ENCODE measurements at places on chromosomes 3 and 15. TPM values are rescaled to one million over a fixed set of nuclear protein-coding genes. Genes with fewer than 3 reads are reported as not detected.
A peak's percentile ranks its signal among the peaks of the same experiment; 100 is the strongest.

The SYNPR gene
- total RNA-seq: 1.0 TPM

The KATNBL1 gene
- 18.2 TPM for total RNA-seq

The GXYLT2 gene
- total RNA-seq: 24.0 TPM

The TRPM1 gene
- not detected for total RNA-seq

The ACTRT3 gene
- total RNA-seq: 0.19 TPM

- no peak for DNase-seq
Measured at GRCh38 chr3:142095841-142096240, 53.5 kb downstream of the TFDP2 start.

DNA sequence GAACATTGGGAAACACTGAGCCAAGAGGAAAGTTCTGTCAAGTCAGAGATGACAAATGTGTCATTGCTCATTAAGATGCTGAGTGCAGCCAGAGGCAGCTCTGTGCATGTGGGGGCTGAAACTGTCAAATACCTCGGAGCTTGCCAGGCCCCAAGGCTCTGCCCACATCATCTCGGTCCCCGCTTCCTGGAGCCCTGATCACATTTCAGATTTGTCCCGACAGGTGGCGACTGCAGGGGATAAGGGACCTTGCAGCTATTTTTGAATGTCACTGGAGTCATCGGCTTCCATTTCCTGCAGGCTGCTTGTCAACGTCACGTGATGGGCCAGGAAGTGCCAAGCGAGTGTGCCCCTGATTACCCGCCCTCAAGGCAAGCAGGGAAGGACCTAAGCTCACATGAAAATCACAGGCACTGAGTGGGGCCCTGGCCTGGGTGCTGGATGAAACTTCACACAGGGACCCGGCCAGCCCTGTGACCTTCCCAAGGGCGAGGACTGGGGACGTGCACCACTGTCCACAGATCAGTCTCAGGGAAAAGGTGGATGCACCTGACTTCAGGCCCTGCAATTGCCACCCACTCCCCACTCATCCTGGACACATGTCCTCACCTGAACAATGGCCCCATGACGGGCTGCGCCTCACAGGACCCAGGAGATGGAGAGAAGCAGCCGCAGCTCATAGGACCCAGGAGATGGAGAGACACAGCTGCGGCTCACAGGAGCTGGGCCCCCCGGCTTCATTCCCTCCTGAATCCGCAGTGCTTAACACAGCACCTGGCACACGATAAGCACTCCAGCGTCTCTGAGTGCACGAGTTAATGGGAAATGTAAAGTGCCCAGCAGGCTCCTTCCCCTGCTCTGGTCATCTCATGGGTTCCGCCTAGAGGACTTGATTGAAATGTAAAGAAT lies 73.4 kb downstream of the NUP210 start:
- peak; percentile 30 for DNase-seq

DNA sequence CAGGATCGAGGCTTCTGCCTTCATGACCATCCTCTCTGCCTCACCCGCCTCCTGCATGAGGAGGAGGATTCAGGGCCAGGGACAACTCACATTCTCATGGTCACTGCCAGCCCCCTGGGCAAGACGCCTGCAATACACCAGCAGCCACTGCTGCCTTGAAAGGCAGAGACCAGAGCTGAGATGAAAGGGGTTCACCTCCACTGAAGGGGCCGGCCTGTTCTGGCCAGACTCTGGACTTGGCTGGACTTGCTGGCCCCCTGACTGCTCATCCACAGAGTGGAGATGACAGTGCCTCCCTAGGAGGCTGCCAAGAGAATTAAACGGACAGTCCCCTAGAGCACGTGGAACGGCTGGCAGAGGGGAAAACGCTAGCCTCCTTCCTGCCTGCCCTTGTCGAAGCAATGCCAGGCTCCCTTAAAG lies 35.2 kb downstream of the MGLL start:
- DNase-seq: no peak

DNA sequence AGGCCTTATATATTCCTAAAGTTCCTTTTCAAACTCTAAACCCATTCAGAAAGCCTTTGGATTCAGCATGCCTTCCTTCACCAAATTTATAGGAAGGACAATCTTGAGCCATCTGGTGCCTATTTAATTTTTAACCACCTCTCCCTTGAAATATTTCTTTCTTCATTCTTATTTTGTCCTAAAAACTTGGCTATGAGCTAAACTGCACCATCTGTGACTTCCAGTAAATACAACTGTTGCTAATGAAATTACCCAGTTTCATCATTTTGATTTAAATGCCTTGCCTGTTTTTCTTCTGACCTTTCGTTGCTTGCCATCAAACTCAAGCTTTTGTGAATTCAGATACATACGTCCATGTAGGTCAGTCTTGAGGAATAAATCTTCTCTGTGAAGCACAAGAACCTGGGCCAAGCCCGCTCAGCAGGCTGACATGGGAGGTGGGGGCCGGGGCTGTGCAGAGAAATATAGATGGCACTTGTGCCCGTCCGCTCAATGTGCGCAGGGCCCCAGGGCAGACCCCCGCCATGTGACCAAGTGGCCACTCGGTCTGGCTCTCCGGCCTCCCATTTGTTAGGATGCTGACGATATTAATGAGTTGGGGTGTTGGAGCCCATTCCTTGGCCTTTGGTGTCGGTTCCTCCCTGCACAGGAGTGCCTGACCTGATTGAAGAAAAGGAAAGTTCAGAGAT lies 335.9 kb downstream of the VPS13C start:
- DNase-seq: no peak

GRCh38 chr3:82145742-82146141 lies 384.3 kb upstream of the GBE1 start:
- DNase-seq: no peak

DNA sequence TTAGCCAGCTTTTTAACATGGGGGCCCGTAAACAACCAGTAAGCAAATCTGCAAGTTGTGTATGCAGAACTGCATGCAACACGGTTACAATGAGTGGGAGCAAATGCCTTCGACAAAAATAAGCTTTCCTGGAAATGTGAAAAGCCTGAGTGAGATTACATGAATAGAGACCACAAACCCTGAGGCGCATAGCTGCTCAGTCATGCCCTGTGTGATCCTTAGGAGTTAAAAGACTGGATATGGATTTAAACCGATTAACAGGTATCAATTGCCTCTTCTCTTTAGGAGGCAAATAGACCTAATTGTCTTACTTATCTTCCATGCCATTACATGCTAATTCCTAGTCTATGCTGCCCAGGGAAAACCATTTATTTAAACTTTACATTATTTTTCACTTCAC lies 810.3 kb downstream of the ROBO1 start:
- DNase-seq: no peak

- DNase-seq: no peak
Measured at GRCh38 chr3:191373327-191373726, 43.0 kb upstream of the UTS2B start.

GRCh38 chr15:68526269-68526668 lies 52.5 kb upstream of the CORO2B start:
- no peak for DNase-seq

DNA sequence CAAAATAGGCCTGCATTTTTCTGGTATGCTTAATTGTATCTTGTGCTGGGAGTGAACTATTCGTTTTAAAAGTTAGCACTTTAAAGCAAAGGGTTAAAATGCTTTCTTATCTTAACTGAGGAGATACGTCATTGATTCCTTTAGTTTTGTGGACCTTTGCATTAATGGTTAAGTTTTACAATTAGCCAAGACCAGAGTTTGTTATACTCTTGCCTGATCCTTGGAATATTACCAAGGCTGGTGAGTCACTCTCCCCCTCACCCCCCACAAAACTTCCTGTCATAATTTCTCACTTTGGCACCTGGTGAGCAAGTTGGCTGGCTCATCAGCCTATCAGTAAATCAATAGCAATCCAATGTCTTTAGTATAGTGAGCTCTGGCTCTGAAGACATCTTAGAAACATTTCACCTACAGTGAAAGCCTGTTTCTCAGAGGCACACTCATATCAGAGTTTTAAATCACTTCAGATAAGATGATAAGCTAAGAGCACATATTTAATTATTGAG lies 26.7 kb downstream of the SLC2A2 start:
- DNase-seq: no peak

DNA sequence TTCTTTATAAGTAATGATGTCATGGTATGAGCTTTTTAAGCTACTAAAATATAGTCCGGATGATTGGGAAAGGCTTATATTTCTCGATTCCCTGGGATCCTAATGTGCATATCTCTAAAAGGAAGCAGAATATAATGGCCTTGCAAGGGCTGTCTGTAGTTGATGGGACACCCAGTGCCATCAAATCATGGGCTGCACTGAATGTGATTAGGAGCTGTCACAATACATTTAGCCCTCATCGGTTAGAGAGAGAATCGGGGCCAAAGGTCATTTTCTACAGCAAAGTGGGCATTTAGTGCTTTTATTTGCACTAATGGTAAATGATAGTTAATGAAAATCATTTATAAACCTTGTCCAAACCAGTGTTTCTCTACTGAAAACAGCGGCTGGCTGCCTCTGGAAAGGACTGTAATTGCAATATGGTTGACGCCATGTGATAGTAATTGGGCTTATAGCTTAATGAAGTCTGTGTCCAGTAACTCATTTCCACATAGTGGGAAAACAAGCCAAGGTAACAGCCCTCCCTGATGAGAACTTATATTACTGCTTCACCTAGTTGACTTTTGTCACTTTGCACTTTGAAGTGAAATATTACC lies 265.0 kb upstream of the AZI2 start:
- no peak for DNase-seq

DNA sequence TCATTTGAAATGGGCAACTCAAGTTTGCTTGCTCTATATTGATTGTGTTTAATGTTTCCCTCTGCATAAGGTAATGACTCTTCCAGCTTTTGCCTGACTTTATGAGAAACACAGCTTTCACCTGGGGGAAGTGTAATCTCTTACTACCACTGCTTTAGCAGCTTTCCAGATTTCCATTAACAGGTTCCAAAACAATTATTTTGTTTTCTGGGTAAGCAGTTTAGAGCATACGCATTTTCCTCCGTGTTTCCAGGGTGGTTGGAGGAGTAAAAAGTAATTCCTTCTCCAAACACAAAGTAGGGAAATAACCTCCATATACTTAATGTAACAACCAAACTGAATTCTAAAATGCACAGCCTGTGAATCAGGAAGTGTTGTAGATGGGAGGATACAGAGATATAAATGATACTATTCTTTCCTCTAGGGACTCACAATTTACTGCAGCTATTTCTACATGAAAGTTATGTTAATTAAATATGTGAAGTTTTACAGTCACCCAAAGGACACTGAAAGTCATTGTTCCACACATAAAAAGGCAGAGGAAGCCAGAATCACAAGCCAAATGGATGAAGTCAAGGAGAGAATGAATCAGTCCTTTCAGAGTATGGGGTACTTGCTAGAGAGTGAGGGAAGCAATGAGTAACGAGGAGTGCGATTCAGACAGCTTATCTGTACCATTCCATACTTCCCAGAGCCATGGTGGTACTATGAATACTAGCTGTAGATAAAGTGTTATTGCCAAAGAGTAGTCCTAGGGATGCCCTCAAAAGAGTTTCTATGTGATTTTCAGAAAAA lies 16.6 kb downstream of the ST3GAL6 start:
- DNase-seq: no peak
